Stimulated activated CD8-positive, alpha-beta memory T cell treated with anti-CD3 and anti-CD28 coated beads, Interleukin-2, amount 100 ng/mL, for 1 hour (primary cell): ENCODE measurements at places on chromosomes 16 and 17.
A peak's percentile ranks its signal among the peaks of the same experiment; 100 is the strongest.

DNA sequence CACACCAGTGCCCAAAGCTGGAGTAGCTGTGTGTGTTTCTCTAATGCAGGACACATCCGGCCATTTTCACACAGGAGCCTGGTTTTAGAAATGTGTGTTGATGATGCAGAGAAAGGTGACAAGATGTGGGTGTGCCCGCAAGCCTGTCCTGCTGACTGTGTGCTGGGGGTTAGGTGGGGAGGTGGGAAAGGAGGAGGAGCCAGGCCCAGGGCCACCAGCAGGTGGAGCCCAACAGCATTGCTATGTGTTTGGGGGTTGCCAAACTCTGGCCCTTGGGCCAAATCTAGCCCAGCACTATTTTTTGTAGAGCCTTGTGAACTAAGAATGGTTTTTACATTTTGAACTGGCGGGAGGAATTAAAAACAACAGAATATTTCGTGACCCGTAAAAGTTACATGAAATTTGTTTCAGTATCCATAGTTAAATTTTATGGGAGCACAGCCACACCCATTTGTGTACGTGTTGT is 61.7 kb upstream of the LGALS9 start:
- DNase-seq = peak; percentile 15

DNA sequence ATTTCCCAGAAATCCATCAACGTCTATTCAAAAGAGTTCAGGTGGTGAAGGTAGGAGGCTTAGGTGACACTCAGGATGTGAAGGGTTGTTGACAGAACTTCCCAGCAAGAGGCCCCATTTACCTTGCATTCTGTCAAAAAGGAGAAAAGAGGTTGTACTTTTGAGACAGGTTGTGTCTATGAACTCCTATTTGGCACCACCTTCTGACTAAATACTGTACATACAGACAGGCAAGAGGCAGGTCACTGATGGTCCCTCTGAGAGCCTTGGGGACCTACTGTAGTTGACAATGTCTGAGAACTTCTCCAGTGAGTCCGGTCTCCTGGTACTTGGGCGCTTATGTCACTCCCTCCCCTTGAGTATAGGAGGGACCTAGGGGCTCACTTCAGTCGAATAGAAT is 479.3 kb upstream of the ZFHX3 start:
- no peak for DNase-seq

DNA sequence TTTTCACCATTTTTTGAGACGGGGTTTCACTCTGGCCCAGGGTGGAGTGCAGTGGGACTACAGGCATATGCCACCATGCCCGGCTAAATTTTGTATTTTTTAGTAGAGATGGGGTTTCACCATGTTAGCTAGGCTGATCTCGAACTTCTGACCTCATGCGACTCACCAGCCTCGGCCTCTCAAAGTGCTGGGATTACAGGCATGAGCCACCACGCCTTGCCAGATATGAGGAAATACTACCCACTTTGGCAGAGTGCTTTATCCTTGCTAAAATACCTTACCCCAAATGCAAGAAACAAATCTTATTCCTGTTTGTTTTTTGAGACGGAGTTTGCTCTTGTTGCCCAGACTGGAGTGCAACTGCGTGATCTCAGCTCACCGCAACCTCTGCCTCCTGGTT is 62.9 kb upstream of the MGAT5B start:
- DNase-seq = no peak

DNA sequence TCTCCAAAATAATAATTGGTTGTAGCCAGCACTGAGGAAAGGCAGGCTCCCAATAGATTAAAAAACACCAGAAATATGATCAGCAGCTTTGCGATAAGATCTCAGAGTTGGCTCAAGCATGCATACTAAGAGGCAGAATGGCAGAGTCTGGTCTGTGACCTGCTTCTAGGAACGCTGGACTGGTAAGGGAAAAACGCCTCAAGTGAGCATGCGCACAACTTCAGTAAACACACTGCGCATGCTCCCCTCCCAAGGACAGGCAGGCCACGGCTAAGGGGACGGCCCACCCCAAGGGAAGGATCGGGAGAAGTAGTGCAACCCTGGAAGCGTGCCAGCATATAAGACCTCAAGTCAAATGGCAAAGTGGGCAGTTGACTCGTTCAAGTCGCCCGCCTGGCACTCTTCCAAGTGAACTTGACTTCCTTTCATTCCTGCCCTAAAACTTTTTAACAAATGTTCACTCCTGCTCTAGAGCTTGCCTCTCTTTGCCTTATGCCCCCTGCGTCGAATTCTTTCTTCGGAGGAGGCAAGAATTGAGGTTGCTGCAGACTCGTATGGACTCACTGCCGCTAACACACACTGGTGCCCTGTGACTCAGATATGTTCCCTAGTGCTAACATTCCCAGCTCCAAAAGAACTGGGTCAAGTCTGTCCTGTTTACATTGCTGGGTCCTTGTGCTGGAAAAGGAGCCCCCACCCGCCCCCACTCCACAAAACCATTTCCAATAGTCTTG is 22.4 kb upstream of the PRM1 start:
- DNase-seq = no peak

- DNase-seq = no peak
Observed at GRCh38 chr16:3655030-3655395, 522 bp downstream of the DNASE1 start.

DNA sequence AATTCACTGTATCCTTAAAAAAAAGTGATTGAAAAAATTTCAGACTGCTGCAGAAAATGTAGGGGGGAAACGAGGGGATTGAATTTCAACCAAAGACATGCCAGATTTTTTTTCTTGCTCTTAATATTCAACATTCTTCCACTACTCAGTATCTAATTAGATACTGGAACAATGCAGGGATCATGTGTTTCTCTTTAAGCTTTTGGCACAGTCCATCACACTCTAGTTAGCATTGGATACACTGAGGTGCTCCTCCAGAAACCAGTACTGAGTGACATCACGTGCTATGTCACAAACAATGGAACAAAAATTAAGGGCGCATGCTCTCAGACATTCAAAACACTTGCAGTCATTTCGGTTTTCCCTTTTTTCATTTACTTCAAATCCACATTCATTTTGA is 298.6 kb upstream of the PSMD7 start:
- DNase-seq = no peak

DNA sequence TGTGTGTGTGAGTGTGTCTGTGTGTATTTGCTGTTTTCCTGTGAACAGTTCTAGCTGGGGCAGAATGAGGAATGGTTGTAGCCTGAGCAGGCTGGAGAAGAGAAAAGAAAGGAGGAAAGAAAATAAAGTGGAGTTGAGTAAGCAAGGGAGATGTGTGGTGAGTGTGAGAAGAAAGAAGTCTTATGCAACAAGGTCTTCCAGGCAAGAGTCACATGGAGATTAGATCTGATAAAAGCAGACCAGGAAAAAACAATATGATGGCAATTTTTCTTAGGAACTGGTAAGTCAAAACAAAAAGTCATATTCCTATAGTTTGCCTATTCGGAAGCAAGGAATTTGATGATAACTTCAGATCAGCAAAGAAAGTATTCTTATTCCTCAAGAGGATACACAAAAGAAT is 125.0 kb downstream of the HS3ST3A1 start:
- no peak for DNase-seq

GRCh38 chr17:44159519-44160210 is 10.8 kb upstream of the ASB16 start:
- no peak for DNase-seq

DNA sequence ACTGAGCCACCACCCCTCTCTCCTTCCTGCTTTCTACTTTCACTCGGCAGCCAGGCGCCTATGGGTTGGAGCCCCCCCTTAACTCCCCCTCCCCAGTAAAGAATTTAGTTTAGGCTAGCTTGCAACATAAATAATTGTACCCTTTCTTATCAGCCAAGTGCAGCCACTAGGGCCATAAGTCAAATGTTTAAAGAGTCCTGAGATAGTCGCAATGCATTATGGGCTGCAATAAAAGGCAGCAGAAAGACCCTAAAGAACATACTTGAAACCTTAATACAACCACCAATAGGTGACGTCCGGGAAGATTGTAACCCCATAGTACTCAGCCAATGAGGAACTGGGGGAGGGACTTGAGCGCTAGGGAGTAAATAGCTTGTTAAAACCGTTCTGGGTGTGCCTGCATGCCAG is 40.5 kb downstream of the C16orf82 start:
- no peak for DNase-seq

DNA sequence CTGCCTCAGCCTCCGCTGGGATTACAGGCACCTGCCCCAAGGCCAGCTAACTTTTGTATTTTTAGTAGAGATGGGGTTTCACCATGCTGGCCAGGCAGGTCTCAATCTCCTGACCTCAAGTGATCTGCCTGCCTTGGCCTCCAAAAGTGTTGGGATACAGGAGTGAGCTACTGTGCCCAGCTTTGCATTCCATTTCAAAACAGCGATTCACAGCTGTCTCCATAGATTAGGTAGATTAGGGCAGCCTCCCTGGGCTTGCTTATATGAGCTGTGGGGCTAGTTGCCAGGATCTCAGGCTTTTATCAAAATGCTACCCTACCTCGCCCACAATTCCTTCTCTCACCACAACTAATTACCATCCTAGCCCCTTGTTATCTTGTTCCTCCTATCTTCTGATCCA is 176.4 kb upstream of the ZKSCAN2 start:
- no peak for DNase-seq

DNA sequence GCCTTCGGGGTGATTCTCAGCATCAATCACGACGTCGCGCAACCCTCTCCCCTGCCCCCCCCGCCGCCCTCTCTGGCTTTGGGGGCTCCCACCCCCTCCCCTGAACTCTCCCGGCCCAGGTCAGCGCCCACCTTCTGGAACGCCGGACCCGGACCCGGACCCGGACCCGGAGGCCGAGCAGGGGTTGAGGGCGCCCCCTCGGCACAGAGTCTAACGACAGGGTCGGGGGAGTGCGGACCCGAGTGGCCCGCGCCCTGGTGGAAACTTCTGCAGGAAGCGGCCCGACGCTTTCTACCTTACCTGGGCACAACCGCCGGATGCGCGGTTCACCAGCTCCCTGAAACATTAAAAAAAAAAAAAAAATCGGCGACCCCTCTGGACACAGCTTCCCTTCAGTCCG is 16.2 kb downstream of the SALL1 start:
- DNase-seq = no peak

- no peak for DNase-seq
Observed at GRCh38 chr16:80041410-80041809, 440.9 kb upstream of the MAF start.

- no peak for DNase-seq
Observed at GRCh38 chr17:45345554-45346215, 28.9 kb upstream of the MAP3K14 start.

DNA sequence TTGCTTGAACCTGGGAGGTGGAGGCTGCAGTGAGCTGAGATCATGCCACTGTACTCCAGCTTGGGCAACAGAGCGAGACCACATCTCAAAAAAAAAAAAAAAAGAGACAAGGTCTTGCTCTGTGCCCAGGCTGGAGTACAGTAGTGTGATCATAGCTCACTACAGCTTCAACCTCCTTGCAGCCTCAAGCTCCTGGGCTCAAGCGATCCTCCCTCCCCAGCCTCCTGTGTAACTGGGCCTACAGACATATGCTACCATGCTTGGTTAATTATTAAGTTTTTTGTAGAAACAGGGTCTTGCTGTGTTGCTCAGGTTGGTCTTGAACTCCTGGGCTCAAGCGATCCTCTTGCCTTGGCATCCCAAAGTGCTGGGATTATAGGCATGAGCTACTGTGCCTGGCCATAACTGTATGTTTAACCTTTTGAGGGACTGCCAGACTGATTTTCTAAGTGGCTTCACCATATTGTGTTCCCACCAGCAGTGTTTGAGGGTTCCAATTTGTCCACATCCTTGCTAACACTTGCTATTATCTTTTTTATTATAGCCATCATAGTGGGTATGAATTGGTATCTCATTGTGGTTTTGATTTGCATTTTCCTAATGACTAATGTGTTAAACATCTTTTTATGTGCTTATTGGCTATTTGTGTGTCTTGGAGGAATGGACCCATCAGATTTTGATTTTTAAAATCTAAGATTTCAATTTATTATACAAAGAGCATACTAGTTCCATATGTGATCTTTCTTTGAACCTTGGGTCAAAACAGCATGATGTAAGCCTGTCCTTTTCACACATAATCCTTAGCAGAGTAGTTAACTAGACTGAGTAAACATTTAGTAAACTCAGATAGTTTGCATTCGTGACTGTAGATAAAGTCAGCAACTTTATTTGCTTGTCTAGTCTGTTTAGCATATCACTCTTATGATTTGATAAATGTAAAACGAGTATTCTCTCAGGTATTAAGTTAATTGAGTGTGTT is 38.1 kb upstream of the KPNB1 start:
- no peak for DNase-seq

GRCh38 chr16:84690088-84690819 is 9.5 kb upstream of the USP10 start:
- no peak for DNase-seq

GRCh38 chr17:56658648-56659047 is 65.1 kb downstream of the NOG start:
- no peak for DNase-seq

DNA sequence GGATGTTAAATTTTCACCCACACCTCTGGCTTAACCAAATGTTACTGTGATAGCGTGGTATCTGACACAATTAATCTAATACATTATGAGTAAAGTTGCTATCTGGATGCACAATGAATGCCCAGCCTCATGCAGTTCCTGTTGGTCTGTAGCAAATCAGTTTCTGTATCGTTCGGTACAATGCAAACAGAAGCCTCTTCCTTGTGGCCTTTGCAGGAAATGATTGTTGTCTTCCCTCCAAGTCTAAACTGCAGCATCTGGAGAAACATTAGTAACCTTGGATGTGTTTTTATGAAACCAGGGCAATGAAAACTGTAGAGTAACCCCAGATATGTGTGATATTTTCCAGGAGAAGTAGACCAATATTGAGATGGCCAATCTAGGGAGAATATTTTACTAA is 46.8 kb downstream of the CYB561 start:
- no peak for DNase-seq

GRCh38 chr17:5468075-5468473 is 708 bp downstream of the DHX33 start:
- DNase-seq = no peak

- no peak for DNase-seq
Observed at GRCh38 chr17:1829216-1829591, 498 bp downstream of the SMYD4 start.

DNA sequence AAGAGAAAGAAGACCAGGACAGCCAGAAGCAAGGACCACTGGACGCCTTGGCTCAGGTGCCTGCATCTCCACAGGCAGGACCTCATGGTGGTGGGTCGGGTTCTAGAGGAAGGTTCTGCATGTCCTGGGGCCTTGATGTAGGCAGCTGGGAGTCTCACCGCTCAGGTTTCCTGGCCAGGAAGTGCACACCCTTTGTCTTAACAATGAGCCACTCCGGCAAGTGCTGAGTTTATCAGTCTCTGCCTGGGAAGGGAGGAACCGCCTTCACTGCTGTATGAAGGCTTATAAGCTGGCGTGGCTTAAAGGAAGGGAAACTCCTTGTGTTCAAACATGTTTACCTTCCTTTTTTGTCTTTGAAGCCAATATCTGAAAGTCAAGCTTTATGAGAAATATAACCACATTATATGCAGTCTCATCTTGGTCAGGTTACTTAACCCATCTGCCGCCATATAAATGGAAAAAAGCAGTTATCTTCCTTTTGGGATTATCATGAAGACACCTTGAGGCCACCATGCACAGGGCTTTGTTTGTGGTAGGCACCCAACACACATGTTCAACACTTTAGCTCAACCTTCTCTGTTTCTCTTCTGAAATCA is at the start of gene ST6GALNAC1:
Gene ST6GALNAC1, minus strand, starts transcription at position 205 of the 596 bp plus-strand sequence. Its CDS starts 119 bp downstream, at position 86.
- DNase-seq = no peak
